ENCODE measurements at places on chromosomes 5 and 9.

- DNase-seq = no peak
These were observed 90.5 kb upstream of the RANBP3L start for GRCh38 chr5:36392186-36392585.

GRCh38 chr9:136750526-136750925, 2.2 kb upstream of the LCN6 start:
- no peak for DNase-seq

DNA sequence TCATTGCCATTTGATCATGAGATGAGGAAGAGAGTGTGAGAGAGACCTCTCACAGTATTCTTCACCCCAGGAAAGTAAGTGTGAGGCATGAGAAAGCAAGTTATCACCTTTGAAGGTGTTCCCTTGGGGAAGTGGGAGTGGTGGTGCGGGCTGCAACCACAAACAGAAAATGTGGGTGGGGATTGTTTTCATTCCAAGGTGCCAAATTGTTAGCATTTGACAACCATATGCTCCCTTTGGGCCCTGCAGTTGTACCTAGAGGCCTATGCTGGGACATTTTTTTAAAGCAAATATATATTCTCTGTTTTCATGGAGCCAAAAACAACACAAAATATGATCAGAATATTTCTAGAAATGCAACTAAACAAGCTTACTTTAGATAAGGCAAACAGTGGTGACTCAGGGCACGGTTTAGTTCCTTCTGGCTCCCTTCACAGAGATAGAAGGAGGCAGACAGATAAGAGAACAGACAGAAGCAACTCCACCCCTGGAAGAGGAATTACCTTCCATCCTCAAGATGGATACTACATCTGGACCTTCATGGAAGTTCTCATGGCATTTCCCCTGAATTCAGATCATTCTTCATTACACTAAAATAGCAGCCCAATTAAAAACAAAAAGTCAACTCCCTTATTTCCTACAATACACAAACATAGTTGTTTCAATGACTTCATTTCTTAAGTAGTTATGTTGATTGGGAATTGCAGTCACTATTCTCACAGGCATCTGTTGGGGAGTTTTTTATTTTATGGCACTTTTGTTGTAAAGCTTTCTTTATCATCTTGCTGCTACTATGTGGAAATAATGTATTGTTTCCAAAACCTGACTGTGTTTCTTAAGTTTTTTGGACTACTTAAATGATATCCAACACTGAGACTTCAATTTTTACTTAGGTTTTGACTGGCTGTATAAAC, 416.6 kb downstream of the PLK2 start:
- DNase-seq = no peak

DNA sequence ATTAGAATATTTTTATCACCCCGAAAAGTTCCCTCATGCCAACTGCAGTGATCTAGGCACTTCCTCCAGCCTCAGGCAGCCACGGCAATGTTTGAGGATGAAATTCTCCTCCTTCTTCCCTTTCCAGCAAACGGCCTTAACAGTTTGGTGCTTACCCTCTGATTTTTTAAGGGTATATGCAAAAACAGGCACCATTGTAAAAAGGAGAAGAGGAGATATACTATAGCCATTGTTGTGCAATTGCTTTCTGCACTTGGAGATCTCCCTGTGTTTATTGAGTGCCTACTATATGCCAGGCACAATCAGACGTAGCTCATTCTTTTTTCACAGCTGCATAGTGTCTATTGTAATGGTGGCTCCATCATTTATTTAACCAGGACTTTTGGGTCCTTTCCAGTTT, 29.4 kb downstream of the GSN start:
- no peak for DNase-seq

DNA sequence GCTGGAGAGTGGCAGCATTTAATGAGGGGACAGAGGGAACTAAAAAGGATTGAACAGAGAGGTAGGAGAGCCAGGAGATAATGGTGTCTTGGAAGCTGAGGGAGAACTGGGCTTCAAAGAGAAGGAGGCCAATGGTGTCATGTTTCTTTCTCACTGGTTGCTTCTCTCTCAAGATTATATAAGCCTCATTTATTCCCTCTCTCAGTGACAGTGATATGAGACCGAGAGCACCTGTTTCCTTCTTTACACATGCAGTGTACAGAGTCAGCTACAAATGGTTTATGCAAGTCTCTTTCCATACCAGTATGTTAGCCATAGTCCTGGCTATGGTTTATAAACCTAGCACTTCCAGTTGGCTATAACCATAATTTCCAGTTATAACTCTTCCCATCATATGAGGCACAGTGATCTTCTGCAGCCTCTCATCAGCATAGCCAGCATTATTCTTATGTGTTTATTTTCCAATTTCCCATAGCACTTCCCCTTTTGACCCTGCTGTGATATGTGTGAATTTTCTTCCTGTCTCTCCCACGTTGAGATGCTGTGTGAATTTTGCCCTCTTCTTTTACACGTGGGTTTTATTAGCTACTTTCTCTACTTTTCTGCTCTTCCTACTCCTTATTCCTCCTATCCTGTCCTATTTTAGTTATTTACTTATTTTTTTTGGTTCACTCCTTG, 71.2 kb downstream of the UNC13B start:
- DNase-seq = no peak
